ENCODE measurements at places on chromosomes 5 and 9. TPM values are rescaled to one million over a fixed set of nuclear protein-coding genes. Genes with fewer than 3 reads are reported as not detected.

GIN1 gene
- 9.0 TPM for total RNA-seq

RELL2 gene
- 1.1 TPM for total RNA-seq

ADAMTS2 gene
- 3.8 TPM for total RNA-seq

CD72 gene
- total RNA-seq, result 0.40 TPM

FRMPD1 gene
- total RNA-seq, result 1.7 TPM

FREM1 gene
- total RNA-seq, result 1.5 TPM

ZNF454 gene
- total RNA-seq, result 0.71 TPM

PCDHGA10 gene
- 1.2 TPM for total RNA-seq

ANKRD33B gene
- total RNA-seq, result 2.2 TPM

- H3K27ac ChIP-seq, result no peak overlapping the region
- DNase-seq, result no peak
- no peaks in the 10 kb centered on the region for H3K4me1 ChIP-seq
- H3K36me3 ChIP-seq, result no peaks in the 10 kb centered on the region
- H3K4me3 ChIP-seq, result no peak overlapping the region
These were observed 675.9 kb upstream of the ZNF608 start for GRCh38 chr5:125422342-125422741.

DNA sequence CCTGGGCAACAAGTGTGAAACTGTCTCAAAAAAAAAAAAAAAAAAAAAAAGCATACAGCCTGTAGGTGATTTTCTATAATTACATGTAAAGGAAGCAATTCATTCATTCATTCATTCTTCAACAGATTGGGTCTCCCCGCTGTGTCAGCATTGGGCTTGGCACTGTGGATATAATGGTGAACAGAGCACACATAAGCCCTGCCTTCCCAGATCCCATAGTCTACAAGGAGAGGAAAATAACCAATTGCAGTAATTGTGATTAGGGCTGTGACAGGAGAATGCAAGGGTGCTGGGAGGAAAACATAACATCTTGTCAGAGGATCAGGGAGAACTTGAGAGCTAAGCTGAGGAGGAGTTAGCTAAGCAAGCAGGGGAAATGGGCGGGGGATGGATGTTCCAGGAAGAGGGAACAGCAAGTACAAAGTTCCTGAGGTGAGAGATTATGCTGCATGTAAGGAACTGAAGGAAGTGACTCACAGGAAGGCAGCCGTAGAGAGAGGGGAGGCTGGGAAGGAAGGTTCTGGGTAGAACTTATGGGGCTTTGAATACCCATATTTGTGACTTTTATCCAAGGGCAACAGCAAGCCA is 24.0 kb upstream of the KLF9 start:
- peaks cover 37% of the 10 kb centered on the region for H3K4me1 ChIP-seq
- no peaks in the 10 kb centered on the region for H3K36me3 ChIP-seq
- no peak overlapping the region for H3K4me3 ChIP-seq
- no peaks in the 10 kb centered on the region for H3K27me3 ChIP-seq
- peak; percentile 53 for DNase-seq
- peak overlapping the region; percentile 49 for H3K27ac ChIP-seq

- H3K27ac ChIP-seq, result no peak overlapping the region
- DNase-seq, result no peak
- no peak overlapping the region for H3K4me3 ChIP-seq
- no peaks in the 10 kb centered on the region for H3K4me1 ChIP-seq
These were observed 34.3 kb upstream of the OLFM1 start for GRCh38 chr9:135053133-135053532.

DNA sequence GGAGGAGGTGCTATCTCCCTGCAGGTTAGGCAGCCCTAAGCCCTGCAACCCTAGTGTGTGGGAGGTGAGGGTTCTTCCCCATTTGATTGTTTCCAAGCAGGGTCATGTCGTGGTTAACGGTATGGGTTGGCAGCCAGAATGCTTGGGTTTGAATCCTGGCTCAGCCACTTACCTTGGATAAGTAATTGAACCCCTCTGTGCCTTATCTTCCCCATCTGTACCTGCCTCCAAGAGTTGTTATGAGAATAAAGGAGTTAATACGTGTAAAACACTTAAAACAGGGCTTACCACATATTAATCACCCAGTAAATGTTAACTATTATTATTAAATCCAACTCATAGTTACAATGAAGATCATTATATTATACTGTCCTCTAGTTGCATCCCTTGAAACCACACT is 52.2 kb upstream of the SPATA31E1 start:
- no peaks in the 10 kb centered on the region for H3K36me3 ChIP-seq
- no peak overlapping the region for H3K4me3 ChIP-seq
- no peaks in the 10 kb centered on the region for H3K27me3 ChIP-seq
- H3K27ac ChIP-seq, result no peak overlapping the region

GRCh38 chr9:115192280-115192679 is 74.3 kb upstream of the TNC start:
- no peak overlapping the region for H3K27ac ChIP-seq
- H3K4me1 ChIP-seq, result no peaks in the 10 kb centered on the region
- no peak for DNase-seq
- no peaks in the 10 kb centered on the region for H3K27me3 ChIP-seq

DNA sequence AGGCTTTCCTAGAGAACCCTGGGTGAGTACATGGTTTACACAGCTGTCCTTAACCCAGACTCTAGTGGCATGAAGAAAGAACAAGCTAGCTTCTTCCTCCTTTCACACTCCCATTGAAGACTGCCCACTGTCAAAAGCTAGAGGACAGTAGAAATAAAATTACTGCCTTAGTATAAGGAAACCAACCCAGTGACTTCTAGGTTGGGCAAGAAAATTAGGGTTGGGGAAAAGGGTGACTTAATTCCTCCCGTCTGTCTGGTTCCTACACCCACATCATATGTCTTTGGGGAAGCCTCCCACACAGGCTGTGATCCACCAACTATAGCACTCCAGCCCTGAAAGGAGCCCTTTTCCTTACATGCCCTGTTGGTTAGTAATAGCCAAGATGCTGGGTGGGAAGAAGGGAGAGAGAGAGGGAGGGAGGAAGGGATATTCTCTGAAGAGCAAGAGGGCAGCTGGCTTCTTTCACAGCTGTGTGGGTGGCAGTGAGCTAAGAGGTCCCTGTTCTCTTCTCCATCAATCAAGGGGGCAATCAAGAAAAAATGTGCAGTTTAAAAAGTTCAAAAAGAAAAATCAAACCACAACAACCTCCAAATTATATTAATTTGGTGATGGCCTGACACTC is 21.7 kb downstream of the HBEGF start:
- DNase-seq, result no peak
- H3K27ac ChIP-seq, result no peak overlapping the region
- peaks cover 27% of the 10 kb centered on the region for H3K4me1 ChIP-seq
- no peak overlapping the region for H3K4me3 ChIP-seq
- H3K36me3 ChIP-seq, result no peaks in the 10 kb centered on the region
- no peaks in the 10 kb centered on the region for H3K27me3 ChIP-seq

DNA sequence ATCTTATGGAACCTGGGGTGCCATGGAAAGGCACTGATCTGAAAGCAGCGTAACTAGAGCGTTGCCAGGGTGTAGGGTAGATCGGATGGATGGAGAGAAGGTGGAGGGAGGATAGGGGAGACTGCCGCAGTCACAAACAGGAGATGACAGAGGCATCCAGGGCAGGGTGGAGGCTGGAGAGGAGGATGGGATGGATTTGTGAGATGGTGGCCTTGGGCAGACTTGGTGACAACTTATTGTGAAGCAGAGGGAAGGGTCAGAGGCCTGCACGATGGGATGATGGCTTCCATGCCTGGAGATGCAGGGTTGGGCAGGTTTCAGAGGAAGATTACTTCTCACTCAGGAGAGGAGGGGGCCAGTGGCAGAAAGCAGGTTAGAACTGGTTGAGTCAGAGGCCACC is 2.4 kb downstream of the GLIPR2 start:
- H3K4me3 ChIP-seq, result no peak overlapping the region
- H3K4me1 ChIP-seq, result peaks cover 7% of the 10 kb centered on the region
- H3K36me3 ChIP-seq, result no peaks in the 10 kb centered on the region
- H3K27me3 ChIP-seq, result peaks cover 21% of the 10 kb centered on the region

DNA sequence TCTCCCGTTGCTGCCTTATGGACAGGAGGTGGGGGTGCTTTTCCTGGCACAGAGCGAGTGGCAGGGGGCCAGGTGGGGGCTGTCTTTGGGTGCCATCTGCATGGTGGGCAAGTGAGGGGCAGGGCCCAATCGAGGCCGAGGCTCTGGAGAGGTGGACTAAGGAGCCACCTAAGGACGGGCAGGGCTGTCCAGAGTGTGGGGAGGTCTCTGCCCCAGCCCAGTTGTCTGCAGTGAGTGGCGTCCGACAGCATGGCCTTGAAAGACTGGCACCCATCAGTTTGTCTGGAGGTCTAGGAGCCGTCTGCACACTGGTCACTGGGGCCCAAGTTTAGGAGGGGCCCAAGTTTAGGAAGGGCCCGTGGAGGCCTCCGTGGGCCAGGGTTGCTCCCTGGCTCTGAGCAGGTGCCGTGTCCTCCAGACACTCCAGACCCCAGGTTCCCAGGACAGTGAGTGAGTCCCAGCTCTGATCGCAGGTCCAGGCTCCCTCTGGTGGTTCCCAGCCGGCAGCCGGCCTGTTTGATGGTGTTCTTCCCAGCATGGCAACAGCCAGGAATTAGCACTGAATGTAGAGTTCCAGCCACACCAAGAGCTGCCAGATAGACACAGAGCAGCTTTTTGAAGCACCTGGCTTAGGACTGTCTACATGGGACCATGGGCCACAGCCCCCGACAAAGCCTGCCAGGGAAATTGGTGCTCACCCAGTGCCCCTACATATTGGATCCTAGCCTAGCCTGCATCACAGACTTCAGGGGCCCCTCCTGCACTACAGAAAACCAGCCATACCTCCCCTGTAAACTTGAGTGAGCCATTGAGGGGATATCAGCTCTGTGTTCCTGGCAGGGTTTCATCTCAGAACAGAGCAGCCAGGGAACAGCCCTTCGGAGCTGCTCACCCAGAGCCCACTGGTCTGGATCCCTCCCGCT is 120.9 kb downstream of the WNK2 start:
- H3K36me3 ChIP-seq, result no peaks in the 10 kb centered on the region
- H3K4me1 ChIP-seq, result peaks cover 45% of the 10 kb centered on the region

- no peak for DNase-seq
- no peaks in the 10 kb centered on the region for H3K27me3 ChIP-seq
- no peaks in the 10 kb centered on the region for H3K36me3 ChIP-seq
These were observed 8.2 kb downstream of the CERCAM start for GRCh38 chr9:128428644-128429512.

- H3K4me1 ChIP-seq, result no peaks in the 10 kb centered on the region
- no peaks in the 10 kb centered on the region for H3K27me3 ChIP-seq
- no peaks in the 10 kb centered on the region for H3K36me3 ChIP-seq
- no peak for DNase-seq
These were observed 855.5 kb upstream of the DMAC1 start for GRCh38 chr9:8655071-8655470.

- no peaks in the 10 kb centered on the region for H3K4me1 ChIP-seq
- no peaks in the 10 kb centered on the region for H3K36me3 ChIP-seq
- no peak overlapping the region for H3K27ac ChIP-seq
- DNase-seq, result no peak
- H3K4me3 ChIP-seq, result no peak overlapping the region
These were observed 616.5 kb downstream of the PTPRD start for GRCh38 chr9:9996259-9996658.

DNA sequence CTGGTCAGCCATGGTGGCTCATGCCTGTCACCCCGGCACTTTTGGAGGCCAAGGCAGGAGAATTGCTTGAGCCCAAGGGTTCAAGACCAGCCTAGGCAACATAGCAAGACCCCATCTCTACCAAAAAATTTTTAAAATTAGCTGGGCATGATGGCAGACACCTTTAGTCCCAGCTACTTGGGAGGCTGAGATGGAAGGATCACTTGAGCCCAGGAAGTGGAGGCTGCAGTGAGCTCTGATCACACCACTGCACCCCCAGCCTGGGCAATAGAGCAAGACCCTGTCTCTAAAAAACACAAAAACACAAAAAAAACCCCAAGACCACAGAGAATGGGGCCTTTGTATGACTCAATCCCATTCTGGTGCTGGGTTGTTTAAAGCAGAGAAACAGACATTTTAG is 44.0 kb downstream of the MED27 start:
- DNase-seq, result no peak
- H3K27me3 ChIP-seq, result no peaks in the 10 kb centered on the region

GRCh38 chr9:7402334-7403027 is 397.1 kb downstream of the DMAC1 start:
- H3K27me3 ChIP-seq, result no peaks in the 10 kb centered on the region
- H3K4me1 ChIP-seq, result no peaks in the 10 kb centered on the region
- DNase-seq, result no peak
- H3K27ac ChIP-seq, result no peak overlapping the region
- no peaks in the 10 kb centered on the region for H3K36me3 ChIP-seq

DNA sequence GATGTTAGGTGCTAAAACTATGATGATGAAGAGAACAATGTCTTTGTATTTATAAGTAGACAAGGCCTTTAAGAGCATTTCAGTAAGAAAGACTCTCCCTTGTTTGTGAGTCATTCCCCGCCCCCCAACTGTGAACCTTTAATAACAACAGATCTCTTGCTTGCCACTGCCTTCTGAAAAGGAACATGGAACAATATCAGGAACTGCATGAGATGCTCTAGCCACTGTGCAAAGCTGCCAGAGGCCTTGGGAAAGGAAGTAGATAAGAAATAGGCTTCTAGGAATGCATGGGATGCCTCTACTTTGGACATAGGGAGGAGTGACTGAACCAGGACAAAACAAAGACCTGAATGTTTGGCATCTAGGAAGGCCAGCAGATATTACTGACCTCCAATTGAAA is 296.1 kb upstream of the MPDZ start:
- H3K4me3 ChIP-seq, result no peak overlapping the region
- H3K27ac ChIP-seq, result peak overlapping the region; percentile 25
- DNase-seq, result no peak
- H3K27me3 ChIP-seq, result no peaks in the 10 kb centered on the region

GRCh38 chr5:81151546-81151945 is 81.6 kb upstream of the CKMT2 start:
- no peaks in the 10 kb centered on the region for H3K36me3 ChIP-seq
- H3K27me3 ChIP-seq, result no peaks in the 10 kb centered on the region
- no peak overlapping the region for H3K4me3 ChIP-seq
- H3K27ac ChIP-seq, result no peak overlapping the region

- H3K36me3 ChIP-seq, result no peaks in the 10 kb centered on the region
- no peak overlapping the region for H3K4me3 ChIP-seq
- no peak for DNase-seq
- H3K27ac ChIP-seq, result peak overlapping the region; percentile 47
These were observed 3.6 kb upstream of the DOCK8 start for GRCh38 chr9:211036-211435.

GRCh38 chr5:101047181-101047580 is 144.1 kb upstream of the ST8SIA4 start:
- no peak overlapping the region for H3K4me3 ChIP-seq
- no peaks in the 10 kb centered on the region for H3K36me3 ChIP-seq
- DNase-seq, result no peak
- no peak overlapping the region for H3K27ac ChIP-seq
- H3K27me3 ChIP-seq, result no peaks in the 10 kb centered on the region

- H3K36me3 ChIP-seq, result no peaks in the 10 kb centered on the region
- H3K27ac ChIP-seq, result no peak overlapping the region
- DNase-seq, result no peak
- H3K27me3 ChIP-seq, result no peaks in the 10 kb centered on the region
- no peak overlapping the region for H3K4me3 ChIP-seq
These were observed 200.3 kb downstream of the TRPM3 start for GRCh38 chr9:70921136-70921535.

DNA sequence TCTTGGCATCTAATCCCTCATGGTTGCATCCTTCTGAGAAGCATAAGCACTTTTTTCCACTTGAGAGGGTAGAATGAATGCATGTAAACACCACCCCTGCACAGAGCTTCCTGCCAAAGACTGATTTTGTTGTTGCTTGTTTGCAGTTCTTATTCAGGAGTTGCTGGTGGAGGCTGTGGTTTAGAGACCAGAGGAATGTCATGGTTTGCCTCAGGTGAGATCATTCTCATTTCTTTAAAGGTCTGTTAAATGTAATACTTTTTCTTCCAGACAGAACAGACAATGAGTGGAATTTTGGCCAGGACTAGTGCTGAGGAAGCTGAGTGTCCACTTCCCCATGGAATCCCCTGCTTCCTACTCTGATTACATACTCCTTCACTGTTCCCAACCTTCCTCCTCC is 3.2 kb upstream of the TNC start:
- H3K27ac ChIP-seq, result no peak overlapping the region
- H3K27me3 ChIP-seq, result peaks cover 3% of the 10 kb centered on the region
- no peaks in the 10 kb centered on the region for H3K36me3 ChIP-seq
